ENCODE measurements at places on chromosomes 6 and 20.

DNA sequence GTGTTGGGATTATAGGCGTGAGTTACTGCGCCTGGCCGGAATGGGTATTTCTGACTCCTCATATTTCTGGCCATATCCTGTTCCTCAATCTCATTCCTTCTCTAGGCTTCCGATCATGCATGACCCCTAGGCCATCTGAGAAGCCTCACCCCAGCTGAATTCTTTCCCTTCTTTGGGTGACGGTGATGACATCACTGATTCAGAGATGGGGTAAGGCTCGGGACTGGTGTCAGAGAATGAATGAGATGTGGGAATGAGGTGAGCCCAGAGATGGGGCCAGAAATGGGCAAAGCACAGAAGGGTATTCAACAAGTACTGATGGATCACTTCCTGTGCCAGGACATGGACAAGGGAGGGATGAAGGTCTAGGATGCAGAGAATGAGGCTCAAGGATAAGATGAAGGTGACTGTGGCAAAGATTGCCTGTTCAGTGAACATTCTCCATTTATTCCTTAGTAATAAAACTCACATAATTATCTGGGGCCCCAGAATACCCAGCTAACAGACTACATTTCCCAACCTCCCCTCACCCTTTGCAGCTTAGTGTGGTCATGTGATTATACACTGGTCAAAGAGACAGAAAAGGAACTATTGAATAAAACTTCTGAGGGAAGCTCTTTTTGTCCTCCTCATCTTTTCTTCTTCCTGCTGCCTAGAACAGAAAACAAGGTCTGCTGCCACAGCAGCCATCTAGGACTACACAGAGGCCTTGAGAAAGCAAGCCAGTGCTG, 39.6 kb downstream of the KIAA0319 start:
- no peak for DNase-seq

GRCh38 chr20:53580376-53581111, 13.1 kb downstream of the ZNF217 start:
- no peak for DNase-seq

- no peak for DNase-seq
Measured at GRCh38 chr20:24766143-24766527, 182.9 kb upstream of the CST7 start.

- DNase-seq = no peak
Measured at GRCh38 chr6:97963193-97963592, 680.2 kb upstream of the MMS22L start.

GRCh38 chr6:47478233-47479139, 897 bp downstream of the CD2AP start:
- DNase-seq = peak; percentile 1

DNA sequence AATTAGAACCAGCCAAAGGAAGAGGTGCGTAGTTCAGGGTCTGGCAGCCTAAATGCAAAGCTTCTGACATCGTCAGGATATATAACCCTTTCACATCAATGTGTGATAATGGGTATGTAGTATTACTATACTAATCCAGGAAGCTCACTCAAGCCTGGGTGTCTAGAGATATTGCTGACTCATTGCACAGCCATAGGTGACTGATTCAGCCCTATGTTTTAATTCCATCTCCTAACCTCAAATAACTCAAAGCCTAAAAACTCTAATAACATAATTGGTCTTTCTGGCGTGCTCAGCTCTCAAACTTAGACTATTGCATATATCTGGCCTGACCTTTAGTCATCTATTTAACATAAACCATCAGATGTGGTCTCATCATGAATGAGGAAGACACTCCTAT, 658.4 kb downstream of the TBC1D32 start:
- DNase-seq = no peak

- no peak for DNase-seq
Measured at GRCh38 chr6:26561533-26562466, 23.6 kb downstream of the HMGN4 start.
